ENCODE measurements at places on chromosomes 2 and 18. TPM values are rescaled to one million over a fixed set of nuclear protein-coding genes. Genes with fewer than 3 reads are reported as not detected.

TTN gene
- total RNA-seq: 26.4 TPM

DNA sequence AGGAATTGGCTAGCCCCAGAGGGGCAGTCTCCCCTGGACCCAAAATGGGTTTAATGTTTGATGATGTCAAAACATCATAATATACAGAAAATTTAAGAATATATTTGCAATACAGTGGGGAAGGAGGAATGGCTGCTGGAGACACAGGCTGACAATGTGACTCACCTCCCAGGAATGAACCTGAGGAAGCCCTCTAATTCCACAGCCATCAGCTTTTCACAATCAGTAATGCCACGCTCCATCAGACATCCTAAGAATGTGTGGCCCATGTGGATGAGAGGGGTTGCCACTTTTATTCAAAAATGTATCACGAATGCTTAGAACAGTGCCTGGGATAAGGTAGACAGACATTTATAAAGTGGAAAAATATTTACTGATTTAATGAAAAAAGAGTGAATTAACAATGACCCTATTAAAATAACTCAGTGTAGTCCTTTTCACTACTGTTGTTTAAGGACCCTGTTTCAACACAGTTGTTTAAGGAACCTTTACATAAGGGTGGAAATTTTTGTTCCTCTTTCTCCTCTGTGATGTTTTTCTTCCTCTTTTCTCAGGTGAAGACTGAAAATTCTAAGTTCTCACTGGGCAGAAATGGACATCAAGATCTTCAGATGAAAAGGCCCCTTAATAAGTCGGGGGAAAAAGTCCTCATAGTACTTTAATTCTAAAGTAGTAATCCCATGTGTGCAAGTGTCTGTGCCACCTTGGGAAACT, 17.5 kb upstream of the TMEM163 start:
- H3K4me1 ChIP-seq: no peaks in the 10 kb centered on the region
- H3K27me3 ChIP-seq: peaks cover 51% of the 10 kb centered on the region
- no peak overlapping the region for H3K4me3 ChIP-seq
- H3K36me3 ChIP-seq: peaks cover 5% of the 10 kb centered on the region
- H3K27ac ChIP-seq: no peak overlapping the region

NMS gene
- total RNA-seq: not detected

POTEI gene
- not detected for total RNA-seq

DNA sequence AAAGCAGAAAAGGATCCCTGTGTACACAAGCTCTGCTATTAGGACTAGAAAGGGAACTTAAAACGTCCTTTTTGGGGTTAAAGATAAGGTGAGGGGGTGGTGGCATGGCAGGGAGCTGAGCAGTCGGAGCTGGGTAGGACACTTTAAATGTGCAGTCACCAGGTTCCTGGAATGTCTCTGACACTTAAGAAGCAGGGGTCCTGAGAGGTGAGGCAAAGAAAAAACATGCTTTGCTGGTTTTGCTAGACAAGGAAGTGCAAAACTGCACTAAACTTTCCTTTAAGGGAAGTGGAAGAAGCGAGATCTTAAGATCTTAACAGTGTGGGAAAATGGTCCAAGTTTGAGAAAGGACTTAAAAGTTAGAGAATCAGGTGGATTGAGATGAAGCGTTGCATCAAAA, 99.5 kb upstream of the MAP3K20 start:
- no peak for DNase-seq
- H3K27ac ChIP-seq: no peak overlapping the region
- H3K27me3 ChIP-seq: peaks cover 77% of the 10 kb centered on the region
- H3K4me1 ChIP-seq: peaks cover 6% of the 10 kb centered on the region
- no peak overlapping the region for H3K4me3 ChIP-seq

GRCh38 chr2:231318436-231318835, 77.1 kb upstream of the B3GNT7 start:
- no peak for DNase-seq
- H3K36me3 ChIP-seq: no peaks in the 10 kb centered on the region
- H3K4me3 ChIP-seq: no peak overlapping the region
- peaks cover 30% of the 10 kb centered on the region for H3K27me3 ChIP-seq
- peaks cover 2% of the 10 kb centered on the region for H3K4me1 ChIP-seq

- no peaks in the 10 kb centered on the region for H3K27me3 ChIP-seq
- H3K36me3 ChIP-seq: peaks cover 5% of the 10 kb centered on the region
- no peak for DNase-seq
- no peak overlapping the region for H3K27ac ChIP-seq
- peaks cover 16% of the 10 kb centered on the region for H3K4me1 ChIP-seq
Observed at GRCh38 chr2:32752952-32753351, 125.1 kb downstream of the TTC27 start.

DNA sequence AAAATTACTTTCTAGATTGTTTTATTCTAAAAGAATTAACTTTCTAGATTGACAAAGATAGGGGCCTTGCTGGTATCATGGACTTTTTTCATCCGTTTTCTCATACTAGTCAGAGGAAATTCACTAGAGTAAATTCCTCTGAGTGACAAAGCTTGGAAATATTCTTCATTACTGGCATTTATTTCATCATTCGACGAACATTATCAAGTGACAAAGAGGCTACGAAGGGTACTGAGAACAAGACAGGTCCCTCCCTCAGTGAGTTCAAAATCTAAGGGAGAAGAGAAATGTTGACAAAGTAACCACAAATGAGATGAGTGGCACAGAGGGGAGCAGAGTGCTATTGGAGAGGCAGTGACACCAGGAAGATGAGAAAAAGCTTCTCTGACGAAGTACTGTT, 4.3 kb downstream of the EPG5 start:
- H3K4me3 ChIP-seq: peak overlapping the region; percentile 78
- no peaks in the 10 kb centered on the region for H3K27me3 ChIP-seq
- no peak for DNase-seq
- peak overlapping the region; percentile 98 for H3K27ac ChIP-seq
- peaks cover 17% of the 10 kb centered on the region for H3K36me3 ChIP-seq
- H3K4me1 ChIP-seq: peaks cover 61% of the 10 kb centered on the region

DNA sequence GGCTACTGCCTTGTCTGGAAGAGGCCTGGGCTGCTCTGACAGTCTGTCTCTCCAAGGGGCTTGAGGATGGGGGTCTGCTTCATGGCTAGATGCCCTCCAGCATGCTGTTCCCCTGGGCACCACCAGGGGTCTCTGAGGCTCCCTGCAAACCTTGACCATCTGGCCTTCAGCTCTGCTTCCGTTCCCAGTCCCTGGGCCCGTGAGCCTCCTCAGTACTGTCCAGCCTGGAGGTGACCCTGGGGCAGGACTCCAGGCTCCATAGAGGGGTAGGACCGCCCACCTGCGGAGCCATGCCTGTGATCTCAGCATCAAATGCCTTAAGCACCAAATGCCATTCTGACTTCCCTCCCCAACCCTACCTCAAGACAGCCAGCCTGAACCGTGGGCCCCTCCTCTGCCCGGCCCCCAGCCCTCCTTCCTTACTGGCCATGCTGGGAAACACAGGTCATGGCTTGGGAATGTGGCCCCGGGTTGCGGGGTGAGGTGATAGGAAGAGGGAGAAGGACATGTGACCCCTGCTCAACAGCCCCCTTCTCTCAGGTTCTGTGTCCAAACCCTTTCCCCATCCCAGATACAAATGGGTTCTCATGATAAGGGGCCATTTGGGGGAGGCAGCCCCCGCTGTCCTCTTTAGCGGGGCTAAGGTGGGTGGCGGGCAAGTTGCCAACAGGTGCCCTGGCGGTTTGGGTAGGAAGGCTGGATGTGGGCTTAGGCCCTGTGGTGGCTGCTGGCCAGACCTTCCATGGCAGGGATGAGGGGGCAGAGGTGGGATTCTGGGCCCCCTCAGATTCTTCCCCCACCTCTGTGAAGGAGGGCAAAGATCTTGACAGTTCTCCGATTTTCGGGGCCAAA, 25.0 kb downstream of the SPEG start:
- no peak for DNase-seq
- peaks cover 4% of the 10 kb centered on the region for H3K27me3 ChIP-seq
- H3K36me3 ChIP-seq: no peaks in the 10 kb centered on the region
- H3K4me1 ChIP-seq: peaks cover 6% of the 10 kb centered on the region

DNA sequence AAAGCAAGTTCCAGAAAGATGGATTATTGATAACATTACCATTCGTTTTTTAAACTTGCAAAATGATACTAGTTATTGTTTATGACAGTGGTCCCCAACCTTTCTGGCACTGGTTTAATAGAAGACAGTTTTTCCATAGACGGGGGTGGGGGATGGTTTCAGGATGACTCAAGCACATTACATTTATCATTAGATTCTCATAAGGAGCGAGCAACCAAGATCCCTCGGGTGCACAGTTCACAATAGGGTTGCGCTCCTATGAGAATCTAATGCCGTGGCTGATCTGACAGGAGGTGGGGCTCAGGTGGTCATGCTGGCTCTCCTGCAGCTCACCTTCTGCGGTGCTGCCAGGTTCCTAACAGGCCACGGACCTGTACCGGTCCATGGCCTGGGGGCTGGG, 86.2 kb downstream of the BCL2 start:
- H3K27me3 ChIP-seq: no peaks in the 10 kb centered on the region
- no peak for DNase-seq
- H3K4me3 ChIP-seq: peak overlapping the region; percentile 68
- peaks cover 2% of the 10 kb centered on the region for H3K36me3 ChIP-seq

DNA sequence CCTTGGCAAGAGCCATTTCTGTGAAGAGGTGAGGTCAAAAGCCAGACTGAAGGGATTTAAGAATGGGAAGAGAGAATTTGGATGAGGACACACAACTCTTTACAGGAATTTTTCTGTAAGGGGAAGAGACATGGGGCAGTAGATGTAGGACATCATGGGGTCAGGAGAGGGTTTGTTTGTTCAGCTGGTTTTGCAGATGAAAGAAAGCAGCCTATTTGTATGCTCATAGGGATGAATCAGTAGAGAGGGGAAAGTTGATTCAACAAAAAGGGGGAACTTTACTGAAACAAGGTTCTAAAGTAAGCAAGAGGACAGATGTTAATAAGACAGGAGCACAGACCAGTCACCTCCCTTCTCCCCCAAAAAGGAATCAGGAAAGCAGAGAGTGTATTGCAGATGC, 11.2 kb downstream of the SCG2 start:
- no peaks in the 10 kb centered on the region for H3K27me3 ChIP-seq
- no peaks in the 10 kb centered on the region for H3K36me3 ChIP-seq
- no peak overlapping the region for H3K27ac ChIP-seq
- no peaks in the 10 kb centered on the region for H3K4me1 ChIP-seq
- DNase-seq: no peak
- H3K4me3 ChIP-seq: no peak overlapping the region

DNA sequence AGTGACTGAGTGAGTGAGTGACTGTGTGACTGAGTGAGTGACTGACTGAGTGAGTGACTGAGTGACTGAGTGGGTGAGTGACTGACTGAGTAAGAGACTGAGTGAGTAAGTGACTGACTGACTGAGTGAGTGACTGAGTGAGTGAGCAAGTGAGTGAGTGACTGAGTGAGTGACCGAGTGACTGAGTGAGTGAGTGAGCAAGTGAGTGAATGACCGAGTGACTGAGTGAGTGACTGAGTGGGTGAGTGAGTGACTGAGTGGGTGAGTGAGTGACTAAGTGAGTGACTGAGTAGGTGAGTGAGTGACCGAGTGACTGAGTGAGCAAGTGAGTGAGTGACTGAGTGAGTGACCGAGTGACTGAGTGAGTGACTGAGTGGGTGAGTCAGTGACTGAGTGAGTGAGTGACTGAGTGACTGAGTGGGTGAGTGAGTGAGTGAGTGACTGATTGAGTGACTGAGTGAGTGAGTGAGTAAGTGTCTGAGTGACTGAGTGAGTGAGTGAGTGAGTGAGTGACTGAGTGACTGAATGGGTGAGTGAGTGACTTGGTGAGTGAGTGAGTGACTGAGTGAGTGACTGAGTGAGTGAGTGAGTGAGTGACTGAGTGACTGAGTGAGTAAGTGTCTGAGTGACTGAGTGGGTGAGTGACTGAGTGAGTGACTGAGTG, 13.3 kb downstream of the MAL start:
- no peak overlapping the region for H3K4me3 ChIP-seq
- no peaks in the 10 kb centered on the region for H3K27me3 ChIP-seq

DNA sequence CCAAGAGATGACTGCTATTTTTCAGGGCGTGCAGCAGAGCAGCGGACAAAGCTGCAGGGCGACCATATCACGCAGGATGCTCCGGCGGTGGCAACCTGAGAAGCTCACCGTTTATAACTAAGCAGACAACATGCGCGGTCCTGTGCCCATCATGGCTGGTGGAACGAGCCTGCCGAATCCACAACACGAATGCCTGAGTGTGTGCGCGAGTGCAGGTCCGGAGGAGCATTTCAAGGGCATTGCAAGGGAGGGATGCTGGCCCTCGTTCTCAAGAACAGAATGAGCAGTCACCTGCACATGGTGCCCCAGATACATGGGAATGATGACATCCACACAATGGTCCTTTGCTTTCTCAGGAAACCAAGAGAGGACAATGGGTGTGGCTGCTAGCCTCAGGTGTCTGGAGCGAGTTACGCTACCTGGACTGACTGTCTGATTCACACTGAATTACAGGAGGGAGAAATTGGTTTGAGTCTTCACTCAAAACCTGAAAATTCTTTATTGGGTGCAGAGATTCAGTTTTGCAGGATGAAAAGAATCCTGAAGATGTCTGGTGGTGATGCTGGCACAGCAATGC, 39.8 kb downstream of the TBC1D8 start:
- no peak overlapping the region for H3K4me3 ChIP-seq
- no peak overlapping the region for H3K27ac ChIP-seq
- peaks cover 7% of the 10 kb centered on the region for H3K4me1 ChIP-seq
- H3K27me3 ChIP-seq: peaks cover 14% of the 10 kb centered on the region
